Erythroblast (primary cell): ENCODE measurements at places on chromosomes 7 and 10.
A peak's percentile ranks its signal among the peaks of the same experiment; 100 is the strongest.

DNA sequence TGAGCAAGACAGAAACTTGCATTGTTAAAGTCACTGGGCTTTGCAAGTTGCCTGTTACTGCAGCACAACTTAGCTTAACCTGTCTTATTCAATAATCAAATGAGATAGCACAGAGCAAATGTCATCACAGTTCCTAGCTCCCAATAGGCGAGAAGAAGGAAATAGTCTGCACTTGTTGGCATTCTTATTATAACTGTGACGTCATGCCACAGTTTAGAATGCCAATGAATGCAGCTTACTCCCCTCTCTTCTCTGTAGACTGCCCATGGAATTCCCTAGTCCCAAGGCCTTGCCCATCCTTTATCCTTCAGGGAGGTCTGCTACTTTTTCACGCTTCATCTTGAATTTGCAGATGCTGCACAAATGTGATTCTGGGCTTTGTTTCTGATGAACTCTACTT is 1094.9 kb upstream of the AUTS2 start:
- DNase-seq: no peak

DNA sequence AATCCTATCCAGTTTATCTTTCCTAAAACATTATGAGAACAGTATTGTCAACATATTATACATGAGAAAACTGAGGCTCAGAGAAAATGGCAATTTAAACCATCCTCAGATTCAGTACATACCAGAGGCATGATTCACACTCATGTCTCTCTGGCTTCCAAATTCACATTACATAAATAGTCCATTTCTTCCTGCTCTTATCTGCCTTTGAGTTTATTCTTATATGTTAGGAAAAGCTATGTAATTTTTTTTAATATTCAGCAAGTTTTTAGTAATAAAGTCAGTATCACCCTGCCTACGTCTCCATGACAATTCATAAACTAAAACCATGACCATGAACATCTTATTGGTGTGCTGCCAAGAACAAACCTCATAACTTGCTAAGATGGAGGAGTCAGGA is 1260.2 kb upstream of the SORCS1 start:
- peak; percentile 4 for DNase-seq

DNA sequence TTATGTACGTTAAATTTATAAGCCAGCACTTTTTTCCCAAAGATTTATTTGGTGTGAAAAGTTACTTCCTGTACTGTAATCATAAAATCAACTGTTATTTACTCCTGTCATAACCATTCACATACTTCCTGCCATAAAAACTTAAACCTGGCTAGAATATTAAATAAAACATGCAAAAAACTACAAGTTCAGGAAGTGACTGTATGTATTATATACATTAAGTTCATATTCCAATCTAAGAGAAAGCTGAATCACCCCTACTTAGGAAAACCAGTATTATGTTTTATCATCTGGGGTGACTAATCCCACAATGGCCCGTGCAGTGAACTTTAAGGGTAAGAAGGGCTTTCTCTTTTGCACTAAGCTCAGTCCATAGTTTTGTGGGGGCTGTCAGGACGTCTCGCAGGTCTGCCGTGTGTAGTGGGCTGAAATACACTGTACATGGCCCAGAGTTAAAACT is 183.7 kb upstream of the KLF14 start:
- no peak for DNase-seq

GRCh38 chr7:49279891-49280290 is 355.5 kb downstream of the CDC14C start:
- DNase-seq: no peak

- DNase-seq: no peak
Measured at GRCh38 chr7:44703921-44704320, 44.7 kb upstream of the ZMIZ2 start.

GRCh38 chr10:31897506-31897905 is 31.1 kb downstream of the ARHGAP12 start:
- DNase-seq: no peak

DNA sequence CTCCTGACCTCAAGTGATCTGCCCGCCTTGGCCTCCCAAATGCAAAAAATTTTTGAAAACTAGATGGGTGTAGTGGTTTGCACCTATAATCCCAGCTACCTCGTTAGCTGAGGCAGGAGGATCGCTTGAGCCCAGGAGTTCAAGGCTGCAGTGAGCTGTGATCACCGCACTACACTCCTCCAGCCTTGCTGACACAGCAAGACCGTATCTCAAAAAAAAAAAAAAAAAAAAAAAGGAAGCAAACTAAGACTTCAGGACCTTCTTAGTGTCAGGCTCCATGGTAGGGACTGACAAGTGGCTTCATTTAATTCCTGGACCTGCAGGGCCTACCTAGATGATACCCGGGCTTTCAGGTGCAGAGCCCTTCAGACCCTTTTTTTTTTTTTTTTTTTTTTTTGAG is 2.5 kb downstream of the POP7 start:
- DNase-seq: no peak

GRCh38 chr7:137875746-137876145 is 29.0 kb upstream of the DGKI start:
- DNase-seq: no peak

- DNase-seq: no peak
Measured at GRCh38 chr7:96085953-96086352, 235.9 kb downstream of the SLC25A13 start.
